Natural killer cell treated with Interleukin-12 subunit alpha and Interleukin-12 subunit beta and Interleukin-15 and Interleukin-18, amount 100 ng/mL, for 72 hours (primary cell): ENCODE measurements at places on chromosomes 1 and 21. TPM values are rescaled to one million over a fixed set of nuclear protein-coding genes. Genes with fewer than 3 reads are reported as not detected.

Gene RAD54L
- total RNA-seq = 87.5 TPM

Gene IFI6
- total RNA-seq = 45.4 TPM

GRCh38 chr1:154607106-154607608 lies 829 bp downstream of the ADAR start:
- peaks cover 15% of the 10 kb centered on the region for H3K36me3 ChIP-seq
- DNase-seq = no peak
- peak overlapping the region; percentile 92 for H3K27ac ChIP-seq
- H3K27me3 ChIP-seq = no peaks in the 10 kb centered on the region

GRCh38 chr1:21937372-21938121 lies 437 bp upstream of the HSPG2 start:
- H3K36me3 ChIP-seq = no peaks in the 10 kb centered on the region
- DNase-seq = peak; percentile 74
- peaks cover 14% of the 10 kb centered on the region for H3K4me1 ChIP-seq
- H3K4me3 ChIP-seq = peak overlapping the region; percentile 90
- no peak overlapping the region for H3K27ac ChIP-seq

Gene EPB41
- total RNA-seq = 50.7 TPM

Gene LIN9
- 10.9 TPM for total RNA-seq

DNA sequence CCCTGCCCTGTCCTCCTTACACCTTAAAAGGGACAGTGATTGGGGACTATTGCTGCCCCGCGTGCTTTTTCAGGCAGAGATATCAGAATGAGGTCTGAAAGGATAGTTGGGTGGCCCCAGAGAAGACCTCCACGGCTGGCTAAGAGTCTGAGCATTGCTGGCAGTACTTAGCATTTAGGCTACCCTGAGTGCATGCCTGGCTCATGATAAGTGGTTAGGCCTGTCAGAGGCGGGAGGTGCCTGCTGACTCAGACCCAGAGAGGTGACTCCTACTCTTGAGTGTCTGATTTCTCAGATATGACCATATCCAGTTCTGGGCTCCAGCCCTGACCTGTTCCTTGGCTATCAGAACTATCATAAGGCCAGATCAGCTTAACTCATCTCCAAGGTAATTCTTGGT lies 213.7 kb downstream of the PBX1 start:
- peaks cover 22% of the 10 kb centered on the region for H3K4me1 ChIP-seq
- H3K4me3 ChIP-seq = no peak overlapping the region
- peaks cover 4% of the 10 kb centered on the region for H3K36me3 ChIP-seq
- H3K27ac ChIP-seq = no peak overlapping the region
- H3K27me3 ChIP-seq = peaks cover 50% of the 10 kb centered on the region
